Mucosa of gallbladder (tissue), 1 donor: ENCODE measurements at places on chromosomes 7 and 10.

DNA sequence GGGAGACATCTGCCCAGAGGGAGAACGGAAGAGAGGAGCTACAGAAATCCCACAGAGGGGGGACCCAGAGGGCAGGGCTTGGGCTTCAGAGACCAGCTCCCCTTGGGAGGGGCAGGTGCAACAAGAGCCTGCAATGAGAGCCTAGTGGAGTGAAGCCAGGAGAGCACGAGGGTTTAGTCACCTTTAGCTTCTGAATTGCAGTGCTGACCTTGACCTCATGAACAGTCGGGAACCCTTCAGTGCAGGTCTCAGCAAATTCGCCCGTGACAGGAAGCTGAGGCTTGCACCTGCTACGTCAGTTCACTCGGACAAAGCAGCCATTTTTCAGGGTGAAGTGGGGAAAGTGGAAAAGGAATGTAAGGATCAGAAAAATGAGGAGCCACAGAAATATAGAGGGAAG is 306.8 kb upstream of the CDC14C start:
- DNase-seq: no peak

DNA sequence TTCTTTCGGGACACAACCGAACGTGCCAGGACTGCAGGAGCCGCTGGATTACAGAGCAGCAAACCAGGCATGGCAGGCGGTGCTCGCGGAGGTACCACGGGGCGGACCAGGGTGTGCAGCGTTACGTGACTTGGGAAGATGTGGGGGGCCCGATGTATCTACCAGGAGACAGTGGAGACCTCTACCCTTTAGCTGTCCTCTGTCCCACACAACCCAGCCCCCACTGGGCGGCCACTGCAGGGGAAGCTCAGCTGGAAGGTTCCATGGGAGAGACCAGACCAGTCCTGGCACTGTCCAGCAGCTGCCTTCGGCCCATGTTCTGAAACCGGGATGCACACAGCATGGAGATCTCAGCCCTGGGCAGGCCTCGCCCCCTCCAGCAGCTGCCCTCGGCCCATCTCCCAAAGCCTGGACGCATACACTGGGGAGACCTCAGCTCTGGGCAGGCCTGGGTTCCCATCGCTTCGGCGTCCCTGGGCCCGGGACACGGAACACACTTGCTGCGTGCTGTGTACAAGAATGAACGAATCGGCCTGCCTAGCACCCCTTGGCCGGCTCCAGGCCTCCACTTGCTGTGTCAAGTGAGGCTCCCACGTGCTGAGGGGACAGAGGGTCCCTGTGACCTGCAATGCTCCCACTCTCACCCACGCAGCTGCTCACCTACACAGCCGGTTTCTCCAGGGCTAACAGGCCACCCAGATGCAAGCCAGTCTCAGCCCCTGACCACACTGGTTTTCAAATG is 177.4 kb downstream of the ELFN1 start:
- no peak for DNase-seq

DNA sequence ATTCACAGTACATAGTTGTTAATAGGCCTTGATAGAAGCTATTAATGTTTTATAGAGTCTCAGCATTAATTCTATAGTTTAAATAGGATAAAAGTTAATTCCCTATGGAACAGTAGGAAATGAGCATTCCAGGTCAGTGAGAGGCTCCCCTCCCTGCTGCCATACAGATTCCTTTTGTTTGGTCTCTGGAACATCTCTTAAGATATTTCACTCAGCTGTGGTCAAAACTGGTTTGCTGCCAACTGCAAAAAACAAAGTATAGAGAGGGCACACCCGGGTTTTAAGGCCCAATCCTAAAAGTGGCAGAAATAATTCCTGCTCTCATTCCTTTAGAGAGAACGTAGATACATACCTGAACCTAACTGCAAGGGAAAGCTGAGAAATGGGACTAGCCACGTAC is 51.3 kb downstream of the MDFIC start:
- DNase-seq: no peak

GRCh38 chr10:70584366-70584765 is 18.2 kb downstream of the PRF1 start:
- DNase-seq: no peak

- no peak for DNase-seq
These were observed 114.0 kb upstream of the INSYN2A start for GRCh38 chr10:127310430-127310829.

- DNase-seq: no peak
These were observed 297.1 kb downstream of the LRRTM3 start for GRCh38 chr10:67222934-67223333.

- DNase-seq: peak; percentile 48
These were observed 22.2 kb upstream of the EXOC4 start for GRCh38 chr7:133230591-133231194.

DNA sequence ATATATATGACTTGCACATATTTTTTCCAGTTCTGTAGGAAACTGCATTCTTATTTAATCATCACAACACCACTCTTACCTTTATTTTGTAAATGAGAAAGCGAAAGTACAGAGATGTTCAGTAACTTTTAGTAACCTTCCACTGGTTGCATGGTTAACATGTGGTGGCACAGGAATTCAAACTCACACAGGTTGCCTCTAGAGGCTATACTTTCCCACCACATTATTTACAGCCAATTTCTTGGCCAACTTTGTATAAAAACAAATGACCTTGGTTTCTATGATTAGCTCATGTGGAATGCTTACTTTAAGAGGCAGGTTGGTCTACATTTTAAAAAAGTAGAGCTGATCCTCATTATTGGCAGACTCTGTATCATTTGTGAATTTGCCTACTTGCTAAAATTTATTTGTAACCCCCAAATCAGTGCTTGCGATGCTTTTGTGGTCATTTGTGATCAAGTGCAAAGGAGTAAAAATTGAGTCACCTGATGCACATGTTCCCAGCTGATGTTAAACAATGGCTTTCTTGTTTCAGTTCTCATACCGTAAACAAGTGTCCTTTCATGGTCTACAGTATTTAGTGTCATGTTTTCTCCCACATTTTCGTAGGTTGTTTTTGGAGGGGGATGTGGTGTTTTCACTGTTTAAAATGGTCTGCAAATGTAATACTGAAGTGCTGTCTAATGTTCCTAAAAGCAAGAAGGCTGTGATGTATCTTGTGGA is 14.8 kb downstream of the BBS9 start:
- no peak for DNase-seq

DNA sequence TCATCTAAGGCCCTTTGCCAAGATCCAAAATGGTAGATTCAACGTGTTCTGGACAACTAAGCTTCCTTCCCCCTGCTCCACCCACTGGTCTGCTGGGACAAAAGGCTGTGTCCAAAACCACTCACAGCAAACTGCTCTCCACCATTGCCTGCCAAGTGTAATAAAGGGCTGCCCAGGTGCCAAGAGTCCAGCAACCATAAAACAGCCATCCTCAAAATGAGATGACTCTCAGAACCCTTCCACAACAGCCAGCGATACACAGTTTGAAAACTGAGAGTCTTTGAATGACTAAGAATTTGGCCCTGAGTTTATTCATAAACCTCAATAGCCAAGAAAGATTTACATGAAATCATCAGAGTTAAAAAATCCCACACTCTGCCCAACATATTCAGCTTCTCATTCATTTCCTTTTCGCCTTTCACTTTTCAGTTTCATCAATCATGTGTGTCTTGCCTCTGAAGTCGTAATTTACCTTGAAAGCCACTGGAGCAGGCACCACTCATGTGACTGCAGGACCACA is 658.1 kb upstream of the MGMT start:
- DNase-seq: no peak

DNA sequence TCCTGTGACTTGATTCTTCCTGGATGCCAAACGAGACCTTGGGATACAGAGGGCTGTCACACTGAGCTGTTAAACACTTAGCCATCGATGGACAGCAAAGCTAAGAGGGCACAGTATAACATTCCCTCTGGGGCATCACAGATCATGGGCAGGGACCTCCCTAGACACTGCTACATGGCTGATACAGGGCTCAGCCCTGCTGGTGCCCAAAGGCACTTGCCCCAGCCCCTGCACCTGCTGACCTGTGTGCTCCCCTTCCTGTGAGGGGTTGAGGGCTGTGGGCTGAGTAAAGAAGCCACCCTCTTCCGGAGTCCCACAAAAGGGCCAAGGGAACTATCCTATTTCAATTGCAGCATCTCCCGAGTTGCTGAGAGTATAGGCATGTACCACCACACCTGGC is 337.9 kb downstream of the EXOC4 start:
- DNase-seq: no peak

DNA sequence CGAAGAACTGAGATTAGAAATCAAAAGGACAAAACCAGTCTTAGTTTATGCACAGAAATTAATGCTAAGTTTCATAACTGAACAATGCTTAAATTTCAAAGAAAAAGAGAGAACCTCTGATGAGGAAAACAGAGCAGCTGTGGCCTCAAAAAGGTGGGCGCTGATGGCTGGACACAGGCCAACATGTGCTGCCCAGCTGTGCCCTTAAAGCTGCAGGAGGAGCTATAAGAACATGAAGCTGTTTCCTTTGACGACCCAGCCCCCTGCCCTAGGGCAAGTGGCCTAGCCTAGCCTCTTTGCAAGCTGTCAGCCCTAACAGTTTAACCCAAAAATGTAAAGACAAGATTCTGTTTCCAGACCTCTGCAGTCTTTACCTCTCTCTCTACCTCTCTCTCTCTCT is 107.7 kb downstream of the GRID1 start:
- DNase-seq: no peak

DNA sequence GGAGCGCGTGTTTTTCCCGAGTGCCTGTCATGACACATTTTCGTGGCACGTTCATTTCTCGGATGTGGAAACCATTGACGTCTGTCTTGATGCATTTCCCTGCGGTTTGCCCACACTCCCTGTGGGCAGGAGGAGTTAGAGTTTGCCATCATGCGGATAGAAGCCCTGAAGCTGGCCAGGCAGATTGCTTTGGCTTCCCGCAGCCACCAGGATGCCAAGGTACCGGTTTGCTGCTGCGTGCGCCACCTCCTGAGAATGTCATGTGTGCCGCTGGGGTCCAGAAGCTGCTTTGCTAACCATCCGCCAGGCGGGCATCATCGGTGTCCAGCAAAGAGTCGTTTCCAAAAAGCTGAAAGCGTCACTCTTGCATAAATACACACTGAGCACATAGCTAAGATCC is 40.9 kb upstream of the BTBD16 start:
- DNase-seq: no peak

- no peak for DNase-seq
These were observed 385.8 kb downstream of the ETV1 start for GRCh38 chr7:13603661-13604060.

DNA sequence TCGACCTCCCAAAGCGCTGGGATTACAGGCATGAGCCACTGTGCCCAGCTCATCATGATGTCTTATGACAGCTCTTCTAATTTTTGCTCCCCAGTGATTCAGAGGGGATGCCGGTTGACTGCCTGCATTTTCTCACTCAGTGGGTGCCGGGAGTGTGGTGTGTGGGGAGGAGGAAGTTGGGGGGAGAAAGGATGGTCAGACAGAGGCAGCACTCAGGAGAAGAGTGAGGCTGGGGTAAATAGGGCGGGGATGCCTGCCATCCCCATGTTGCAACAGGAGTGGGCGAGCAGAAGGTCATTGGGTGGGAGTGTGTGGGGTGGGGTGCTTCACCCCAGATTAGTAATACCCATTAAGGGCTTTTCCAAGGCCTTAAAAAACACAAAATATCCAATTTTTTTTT is 3.5 kb upstream of the CCL24 start:
- no peak for DNase-seq

GRCh38 chr7:16636555-16637101 is 8.9 kb downstream of the ANKMY2 start:
- no peak for DNase-seq

DNA sequence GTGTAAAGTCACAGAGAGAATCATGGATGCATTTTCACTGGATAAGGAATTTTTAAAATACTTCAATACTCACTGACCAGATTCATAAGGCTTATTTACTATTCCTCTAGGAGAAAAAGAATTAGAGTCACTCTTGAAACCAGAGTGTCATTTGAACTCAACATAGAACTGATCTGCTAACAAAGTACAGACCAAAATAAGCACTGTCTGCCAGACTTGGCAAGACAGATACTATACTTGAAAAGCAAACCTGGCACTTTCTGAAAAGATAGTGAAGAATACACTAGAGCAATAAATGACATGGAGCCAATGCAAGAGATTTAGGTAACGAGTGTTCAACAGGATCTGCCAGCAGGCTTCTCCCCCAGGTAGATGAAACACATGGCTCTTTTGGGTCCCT is 215.3 kb downstream of the CHCHD3 start:
- DNase-seq: no peak

DNA sequence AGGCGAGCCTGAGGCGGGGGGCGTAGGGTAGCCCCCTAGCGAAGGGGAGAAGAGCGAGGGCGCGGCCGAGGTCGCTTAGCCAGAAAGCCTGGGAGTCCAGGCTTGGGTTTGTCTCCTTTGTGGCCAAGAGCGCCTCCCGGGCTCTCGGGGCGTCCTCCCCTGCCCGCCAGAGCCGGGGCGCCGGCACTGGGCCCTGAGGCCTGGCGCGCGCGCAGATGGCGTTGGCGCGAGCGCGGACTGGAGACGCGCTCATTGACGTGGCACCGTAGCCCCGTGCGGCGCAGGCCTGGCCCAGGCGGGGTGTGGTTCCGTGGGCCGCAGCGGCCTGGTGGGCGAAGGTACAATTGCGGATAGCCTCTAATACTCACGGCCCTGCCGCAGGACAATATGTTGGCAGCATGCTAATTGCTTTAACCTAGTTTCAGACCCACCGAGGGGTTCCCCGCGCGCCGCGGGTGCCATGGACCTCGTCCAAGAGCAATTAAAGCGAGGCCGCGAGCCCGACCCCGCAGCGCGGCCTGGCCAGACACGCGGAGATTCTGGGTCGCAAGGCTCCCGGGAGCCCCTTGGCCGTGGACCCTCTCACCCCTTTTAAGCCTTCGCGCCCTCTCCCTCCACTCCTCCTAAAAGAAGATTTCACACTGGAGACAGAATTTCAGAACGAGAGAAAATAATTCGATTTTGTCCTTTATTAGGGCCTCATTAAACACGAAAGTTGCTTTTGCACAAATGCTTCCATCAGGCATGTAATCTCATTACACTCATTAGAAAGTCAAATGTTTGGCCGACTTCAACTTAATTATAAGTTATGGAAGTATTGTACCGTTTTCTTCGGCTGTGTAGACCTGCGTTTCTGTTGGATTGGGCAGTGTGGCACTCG is 3.1 kb downstream of the PTF1A start:
- no peak for DNase-seq

DNA sequence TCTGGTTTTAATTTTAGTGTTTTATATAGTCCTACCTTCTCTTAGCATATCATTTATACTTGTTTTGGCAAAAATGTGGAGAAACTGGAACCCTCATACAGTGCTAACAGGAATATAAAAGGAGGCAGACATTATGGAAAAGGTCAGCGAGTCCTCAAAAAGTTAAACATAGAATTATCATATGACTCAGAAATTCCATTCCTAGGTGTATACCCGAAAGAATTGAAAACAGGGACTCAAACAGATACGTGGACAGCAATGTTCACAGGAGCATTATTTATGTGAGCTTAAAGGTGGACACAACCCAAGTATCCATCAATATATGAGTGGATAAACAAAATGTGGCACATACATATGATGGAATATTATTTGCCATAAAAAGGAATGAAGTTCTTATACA is 51.5 kb downstream of the VAX1 start:
- DNase-seq: no peak

DNA sequence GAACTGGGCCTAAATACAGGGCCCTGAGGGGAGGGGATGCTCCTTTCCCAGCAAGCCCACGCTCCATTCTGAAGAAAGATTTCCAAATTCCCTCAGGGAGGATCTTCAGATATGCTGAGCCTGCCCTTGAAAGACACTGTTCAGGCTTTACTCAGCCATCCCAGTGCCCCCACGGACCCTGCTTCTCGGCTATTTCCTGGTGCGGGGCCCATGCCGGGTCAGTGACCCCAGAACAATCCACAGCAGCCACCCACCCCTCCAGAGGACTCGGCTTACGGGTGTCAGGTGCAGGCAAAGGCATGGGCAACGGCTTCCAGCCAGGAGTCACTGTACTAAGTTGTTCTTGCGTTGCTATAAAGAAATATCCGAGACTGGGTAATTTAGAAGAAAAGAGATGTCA is 137.1 kb downstream of the OAT start:
- DNase-seq: no peak
